ENCODE measurements at places on chromosomes 12 and 14. TPM values are rescaled to one million over a fixed set of nuclear protein-coding genes. Genes with fewer than 3 reads are reported as not detected.

BORCS5 gene
- 2.9 TPM for total RNA-seq

CRIP2 gene
- total RNA-seq: 265 TPM

TAS2R42 gene
- not detected for total RNA-seq

- no peak for DNase-seq
Measured at GRCh38 chr12:120702637-120703036, 7.6 kb upstream of the UNC119B start.

DNA sequence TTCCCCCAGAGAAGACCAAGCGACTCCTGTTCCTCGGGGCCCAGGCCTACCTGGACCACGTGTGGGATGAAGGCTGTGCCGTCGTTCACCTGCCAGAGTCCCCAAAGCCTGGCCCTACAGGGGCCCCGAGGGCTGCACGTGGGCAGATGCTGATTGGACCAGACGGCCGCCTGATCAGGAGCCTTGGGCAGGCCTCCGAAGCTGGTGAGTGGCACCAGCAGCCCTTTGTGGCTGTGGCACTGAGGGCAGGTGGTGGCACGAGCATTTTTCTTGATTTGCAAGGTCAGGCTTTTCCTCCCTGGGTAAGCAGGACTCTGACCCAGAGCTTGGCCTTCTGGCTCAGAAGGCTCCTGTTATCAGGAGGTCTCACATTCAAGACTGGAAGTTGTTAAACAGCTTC is 2.7 kb downstream of the SIVA1 start:
- DNase-seq: no peak

Measured in dermis blood vessel endothelial cell (primary cell).